ENCODE measurements at places on chromosomes 5 and 9.
A peak's percentile ranks its signal among the peaks of the same experiment; 100 is the strongest.

GRCh38 chr9:91422758-91423711 lies 597 bp downstream of the NFIL3 start:
- DNase-seq = peak; percentile 79

- peak; percentile 63 for DNase-seq
Measured at GRCh38 chr9:69667306-69667705, 4.9 kb downstream of the APBA1 start.

- peak; percentile 89 for DNase-seq
Measured at GRCh38 chr5:59840200-59840601, 53.3 kb downstream of the PDE4D start.

GRCh38 chr5:140673187-140673976 lies at the start of gene DND1:
TSS of gene DND1 (minus strand) at chr5:140673576. CDS start at chr5:140673542, 34 bp downstream.
- no peak for DNase-seq

- DNase-seq = peak; percentile 79
Measured at GRCh38 chr5:20524991-20525529, 537.1 kb upstream of the CDH18 start.

DNA sequence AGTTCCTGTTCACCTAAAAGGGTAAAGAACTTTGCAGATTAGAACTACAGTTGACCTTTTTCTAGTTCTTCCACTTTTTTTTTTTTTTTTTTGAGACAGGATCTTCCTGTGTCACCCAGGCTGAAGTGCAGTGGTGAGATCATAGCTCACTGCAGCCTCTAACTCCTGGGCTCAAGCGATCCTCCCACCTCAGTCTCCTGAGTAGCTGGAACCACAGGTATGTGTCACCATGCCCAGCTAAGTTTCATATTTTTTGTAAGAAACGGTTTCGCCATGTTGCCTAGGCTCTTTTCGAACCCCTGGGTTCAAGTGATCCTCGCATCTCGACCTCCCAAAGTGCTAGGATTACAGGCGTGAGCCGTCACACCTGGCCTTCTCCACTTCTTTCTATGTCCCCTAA lies 39.7 kb upstream of the TNFAIP8 start:
- no peak for DNase-seq

DNA sequence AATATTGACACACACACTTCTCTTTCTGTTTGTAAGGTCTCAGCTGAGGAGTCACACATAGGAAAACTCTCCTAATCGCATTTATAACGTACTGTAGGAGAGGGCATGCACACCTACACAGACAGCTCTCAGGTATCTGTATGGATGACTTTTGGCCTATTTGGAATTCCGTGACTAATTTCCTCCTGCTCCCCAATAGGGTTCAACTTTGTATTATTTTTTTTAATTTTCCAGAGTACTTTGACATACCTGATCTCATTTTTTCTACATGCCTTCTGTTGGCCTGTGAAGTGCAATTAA lies 195.9 kb downstream of the ARHGAP26 start:
- DNase-seq = no peak

- DNase-seq = no peak
Measured at GRCh38 chr9:121960665-121961064, 132.4 kb downstream of the TTLL11 start.

DNA sequence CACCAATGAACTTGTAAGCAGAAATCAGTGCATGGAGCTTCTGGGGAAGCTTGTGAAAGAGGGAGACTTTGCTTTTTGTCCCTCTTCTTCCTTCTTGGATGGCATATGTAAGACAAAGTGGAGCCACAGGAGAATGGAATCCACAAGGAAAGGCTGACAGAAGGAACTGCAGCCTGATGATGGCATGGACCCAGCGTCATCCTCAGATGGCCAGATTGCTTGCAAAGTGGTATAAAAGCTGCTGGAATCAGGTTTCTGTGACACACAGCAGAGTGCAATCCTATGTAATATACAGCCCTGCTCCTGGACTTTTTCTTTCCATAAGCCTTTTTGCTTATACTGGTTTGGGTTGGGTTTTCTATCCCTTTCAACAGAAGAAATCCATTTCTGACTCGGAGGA lies 31.4 kb upstream of the SPARC start:
- DNase-seq = peak; percentile 52

DNA sequence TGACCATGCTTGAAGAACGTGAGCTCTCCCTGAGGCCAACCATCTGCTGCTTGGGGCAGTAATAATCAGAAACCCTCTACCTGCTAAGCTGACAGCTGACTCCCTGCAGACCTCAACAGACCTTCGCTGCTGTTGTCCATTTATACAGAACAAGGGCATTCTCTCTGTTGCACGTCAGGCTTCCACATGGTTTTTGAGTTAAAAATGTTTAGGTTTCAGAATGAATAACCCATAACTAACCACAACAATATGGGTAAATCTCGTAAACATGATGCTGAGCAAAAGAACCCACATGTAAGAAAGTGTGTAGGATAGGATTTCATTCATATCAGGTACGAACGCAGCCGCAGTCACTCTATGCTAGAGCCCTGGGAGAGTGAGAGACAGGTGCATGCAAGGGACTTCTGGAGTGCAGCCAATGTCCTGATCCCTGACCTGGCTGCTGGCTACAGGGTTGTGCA lies 348.5 kb downstream of the MED10 start:
- no peak for DNase-seq

- no peak for DNase-seq
Measured at GRCh38 chr5:83538786-83539462, 67.4 kb downstream of the VCAN start.

- peak; percentile 81 for DNase-seq
Measured at GRCh38 chr5:148186248-148187003, 16.4 kb upstream of the SPINK6 start.

DNA sequence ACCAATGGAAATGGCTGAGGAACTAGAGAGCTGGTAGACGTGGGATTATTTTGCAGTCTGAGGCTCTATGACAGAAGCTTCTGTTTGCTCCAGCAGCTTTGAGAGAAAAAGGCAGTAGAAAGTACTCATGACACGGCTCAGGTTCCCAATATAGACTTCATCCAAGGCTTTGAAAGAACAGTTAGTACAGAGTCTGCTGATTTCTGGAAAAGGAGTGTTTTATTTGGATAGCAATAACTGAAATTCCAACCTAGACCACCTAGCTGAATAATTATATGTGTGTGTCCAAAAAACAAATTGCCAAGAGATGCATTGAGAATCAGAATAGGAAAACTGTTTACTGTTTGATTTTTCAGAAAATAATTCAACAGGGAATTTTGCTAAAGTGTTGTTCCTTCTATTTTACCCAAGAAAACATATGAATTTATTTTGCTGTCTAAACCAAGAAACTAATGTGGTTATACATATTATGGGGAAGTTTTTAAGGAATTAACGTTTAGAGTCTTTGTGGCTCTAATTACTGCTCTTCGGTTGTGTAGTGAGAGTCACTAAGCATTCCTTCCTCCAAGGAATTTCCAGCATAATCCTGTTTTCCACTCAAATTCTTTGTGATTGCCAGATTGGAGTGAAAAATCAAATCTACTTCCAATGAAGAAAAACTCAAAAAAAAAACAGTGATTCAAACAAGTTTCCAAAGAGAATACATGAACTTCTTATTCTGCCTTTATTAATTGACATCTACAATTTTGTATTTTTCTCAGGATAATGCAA lies 18.1 kb upstream of the MTX3 start:
- DNase-seq = no peak

DNA sequence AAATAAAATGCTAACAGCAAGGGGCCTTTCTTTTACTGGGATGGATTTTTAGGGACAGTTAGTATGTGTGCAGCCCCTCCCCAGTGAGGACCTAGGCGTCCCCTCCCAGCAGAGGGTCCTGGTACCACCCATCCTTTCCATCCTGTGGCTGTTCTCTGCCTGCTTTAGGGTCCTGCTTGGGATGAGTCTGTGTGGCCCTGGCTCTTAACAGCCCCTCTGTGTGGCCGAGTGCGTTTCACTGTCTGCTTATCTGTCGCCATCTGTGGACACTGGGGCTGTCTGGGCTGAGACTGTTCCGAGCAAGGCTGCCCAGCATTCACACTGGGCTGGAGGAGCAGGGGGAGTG lies 17.0 kb downstream of the WNK2 start:
- no peak for DNase-seq

DNA sequence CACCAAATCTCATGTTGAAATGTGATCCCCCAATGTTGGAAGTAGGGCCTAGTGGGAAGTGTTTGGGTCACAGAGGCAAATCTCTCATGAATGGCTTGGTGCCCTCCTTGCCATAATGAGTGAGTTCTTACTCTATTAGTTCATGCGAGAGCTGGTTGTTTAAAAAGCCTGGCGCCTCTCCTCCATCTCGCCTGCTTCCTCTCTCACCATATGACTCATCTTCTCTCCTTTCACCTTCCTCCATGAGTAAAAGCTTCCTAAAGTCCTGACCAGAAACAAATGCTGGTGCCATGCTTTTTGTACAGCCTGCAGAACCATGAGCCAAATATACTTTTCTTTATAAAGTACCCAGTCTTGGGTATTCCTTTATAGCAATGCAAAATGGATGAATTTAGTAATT lies 20.9 kb upstream of the ARHGAP26 start:
- peak; percentile 73 for DNase-seq

DNA sequence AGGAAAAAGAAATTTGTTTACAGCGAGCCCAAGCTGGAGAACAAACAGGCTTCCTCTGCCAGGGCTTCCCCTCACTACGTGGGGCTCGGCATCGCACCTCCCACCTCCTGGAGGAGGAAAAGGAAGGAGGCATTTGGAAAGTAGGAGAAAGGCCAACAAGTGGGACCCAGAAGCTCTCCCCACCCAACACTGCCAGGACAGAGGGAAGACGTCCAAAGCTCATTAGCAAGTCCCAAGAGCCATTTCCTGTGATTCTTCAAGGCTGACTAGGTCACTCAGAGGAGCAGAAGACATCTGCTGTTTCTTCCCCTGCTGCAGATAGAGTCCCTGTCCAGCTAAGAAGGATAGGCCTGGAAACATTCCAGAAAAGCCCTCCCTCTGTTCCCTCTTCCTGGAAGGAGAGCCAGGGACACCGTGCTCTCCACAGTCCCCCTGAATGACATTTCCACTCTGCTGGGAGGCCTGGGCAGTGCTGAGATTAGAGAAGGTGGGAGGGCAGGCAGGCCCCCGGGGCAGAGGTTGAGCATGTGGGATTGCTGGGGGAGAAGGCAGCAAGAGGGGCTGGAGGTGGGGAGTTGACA lies 57.0 kb upstream of the NEURL1B start:
- no peak for DNase-seq

GRCh38 chr5:64299805-64300204 lies 134.2 kb downstream of the RNF180 start:
- DNase-seq = peak; percentile 23

DNA sequence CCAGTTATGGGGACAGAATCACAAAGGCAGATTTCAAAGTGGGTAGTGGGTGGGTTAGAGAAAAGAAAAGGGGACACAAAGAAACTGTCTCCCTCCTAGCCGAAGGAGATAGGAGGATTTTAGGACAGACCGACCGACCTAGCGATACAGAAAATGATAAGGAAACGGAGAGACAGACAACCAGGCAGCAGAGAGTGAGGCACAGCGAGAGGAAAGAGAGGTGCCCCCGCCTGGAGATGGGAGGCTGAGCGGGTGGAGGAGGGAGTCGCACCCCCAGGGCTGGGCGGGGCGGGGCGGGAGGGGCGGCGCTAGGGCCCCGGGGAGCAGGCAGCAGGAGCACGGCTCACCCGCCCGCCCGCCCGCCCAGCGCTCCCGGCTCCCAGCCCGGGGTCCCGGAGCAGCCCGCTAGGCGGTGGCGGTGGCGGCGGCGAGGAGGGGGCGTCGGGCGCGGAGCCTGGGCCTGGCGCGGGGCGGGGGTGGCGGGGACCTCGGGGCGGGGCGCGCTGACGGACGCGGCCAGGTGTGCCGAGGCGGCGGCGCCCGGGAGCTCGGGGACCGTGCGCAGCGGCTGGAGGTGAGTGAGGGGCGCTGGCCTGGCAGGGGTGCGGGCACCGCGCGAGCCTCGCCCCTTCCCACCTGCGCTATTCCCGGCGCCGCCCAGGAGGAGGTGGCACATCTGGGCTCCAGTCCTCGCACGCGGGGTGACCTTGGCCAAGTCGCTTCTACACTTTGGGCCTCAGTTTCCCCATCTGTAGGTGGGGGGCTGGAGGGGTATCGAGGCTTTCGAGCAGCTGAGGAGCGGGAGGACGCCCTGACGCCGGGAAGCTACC lies 15.9 kb upstream of the SYNPO start:
- DNase-seq = no peak

DNA sequence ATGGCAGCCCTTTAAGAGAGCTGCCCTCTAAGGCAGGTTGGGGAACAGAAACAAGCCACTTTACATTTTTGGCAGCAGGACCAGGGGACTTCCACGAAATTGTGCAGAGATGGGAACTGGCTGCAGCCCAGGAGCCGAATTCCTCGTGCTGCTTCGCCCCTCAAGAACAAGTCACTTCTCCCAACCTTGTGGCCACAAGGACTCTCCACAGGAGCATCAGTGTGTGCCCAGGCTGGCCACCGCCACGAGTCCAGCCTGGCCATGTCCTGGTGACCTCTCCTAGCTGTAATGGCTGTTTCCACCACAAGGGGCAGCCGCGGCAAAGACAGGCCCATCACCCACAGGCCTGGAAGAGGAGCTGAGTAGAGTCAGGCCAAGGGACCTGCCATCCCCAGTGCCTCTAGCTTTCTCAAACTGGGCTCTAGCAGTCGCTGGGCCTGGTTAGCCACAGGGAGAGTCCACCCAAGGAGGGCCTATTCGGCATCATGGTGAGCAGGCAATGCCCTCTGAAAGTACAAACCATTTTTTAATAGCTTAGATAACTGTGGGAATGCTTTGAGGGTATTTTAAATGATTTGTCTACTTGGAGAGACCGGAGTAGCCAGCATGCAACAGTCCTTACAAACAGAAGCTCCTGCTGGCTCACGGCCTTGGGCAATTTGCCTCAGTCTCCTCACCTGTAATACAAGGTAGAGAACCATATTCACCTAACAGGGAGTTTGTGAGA lies 129.0 kb downstream of the COL23A1 start:
- no peak for DNase-seq

DNA sequence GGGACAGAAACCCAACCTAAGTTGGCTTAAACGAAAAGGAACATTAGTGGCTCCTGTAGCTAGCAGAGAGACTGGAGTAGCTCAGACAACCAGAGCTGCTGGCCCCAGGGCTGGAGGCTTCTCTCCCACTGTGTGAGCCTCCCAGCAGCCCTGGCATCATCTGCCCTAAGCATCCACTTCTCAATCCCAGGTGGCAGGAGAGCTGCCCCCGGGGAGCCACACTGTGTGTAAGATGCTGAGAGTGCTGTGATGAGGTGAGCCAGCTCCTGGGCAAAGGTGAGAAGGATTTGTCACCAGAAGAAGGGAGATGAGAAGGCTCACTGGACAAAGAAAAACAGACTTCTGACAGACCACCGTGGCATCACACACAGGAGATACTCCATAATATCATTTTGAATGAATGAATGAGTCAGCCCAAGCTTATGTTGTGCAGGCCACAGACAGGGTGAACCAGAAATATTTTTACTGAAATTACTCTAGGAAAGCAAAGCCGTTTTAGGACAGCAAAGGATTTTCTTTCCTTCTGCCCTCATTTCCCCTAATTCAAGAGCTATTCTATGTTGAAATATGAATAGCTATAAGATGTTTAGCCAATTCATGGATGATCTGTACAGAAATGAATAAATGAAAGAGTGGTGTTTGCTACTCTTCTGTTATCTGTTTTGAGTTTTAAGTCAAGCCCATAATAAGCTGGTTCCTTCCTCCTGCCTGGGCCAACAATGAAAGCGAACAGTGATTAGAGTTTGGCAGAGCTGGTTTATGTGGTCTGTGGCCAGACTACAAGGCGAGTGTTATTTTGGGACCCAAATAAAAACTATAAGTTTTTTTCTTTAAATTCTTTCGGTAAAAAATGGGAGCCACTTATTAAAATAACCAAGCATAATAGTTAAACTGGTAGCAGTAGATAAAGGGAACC lies 57.4 kb upstream of the ECM2 start:
- DNase-seq = peak; percentile 45
